ENCODE measurements at places on chromosomes 7 and 10. TPM values are rescaled to one million over a fixed set of nuclear protein-coding genes. Genes with fewer than 3 reads are reported as not detected.

Gene BAZ1B
- total RNA-seq: 35.5 TPM

Gene NAMPT
- 80.3 TPM for total RNA-seq

Gene PTF1A
- total RNA-seq: not detected

Gene ANKRD61
- not detected for total RNA-seq

Gene GAD2
- not detected for total RNA-seq

Gene ACSL5
- total RNA-seq: 0.30 TPM

Gene SPOCK2
- 0.34 TPM for total RNA-seq

Gene GNG11
- 15.8 TPM for total RNA-seq

Gene VGF
- total RNA-seq: 1.7 TPM

Gene SPDYE2B
- total RNA-seq: not detected
